Fibroblast of the aortic adventitia (primary cell): ENCODE measurements at places on chromosomes 11 and 22. TPM values are rescaled to one million over a fixed set of nuclear protein-coding genes. Genes with fewer than 3 reads are reported as not detected.

DNA sequence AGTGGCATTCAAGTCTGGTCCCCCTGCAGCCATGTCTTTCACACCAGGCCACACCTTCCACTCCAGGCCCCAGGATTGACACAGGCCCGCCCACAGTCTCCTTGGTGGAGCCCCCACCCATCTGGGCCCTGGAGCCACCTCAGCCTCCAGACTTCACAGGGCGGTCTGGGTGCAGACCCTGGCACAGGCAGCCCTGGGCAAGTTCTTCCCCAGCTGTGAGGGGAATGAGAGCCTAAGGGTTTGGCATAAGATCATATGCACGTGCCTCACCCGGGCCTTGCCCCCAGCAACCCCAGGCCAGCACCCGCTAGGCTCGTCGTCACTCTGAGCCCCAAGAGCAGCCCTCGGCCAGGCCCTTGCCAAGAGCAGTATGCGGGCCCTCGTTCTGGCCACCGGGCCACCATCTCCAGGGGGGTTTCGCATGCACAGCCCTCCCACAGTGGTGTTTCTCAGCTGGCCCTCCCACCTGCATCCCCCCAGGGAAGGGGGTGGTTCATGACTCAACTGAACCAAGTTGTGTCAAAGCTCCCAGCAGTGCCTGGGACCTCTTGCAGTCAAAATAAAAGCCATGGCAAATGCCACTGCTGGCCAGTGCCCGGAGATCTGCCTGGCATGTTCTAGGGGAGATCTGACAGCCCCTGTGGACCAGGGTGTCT, 70.4 kb upstream of the KCNQ1OT1 start:
- DNase-seq = no peak

DNA sequence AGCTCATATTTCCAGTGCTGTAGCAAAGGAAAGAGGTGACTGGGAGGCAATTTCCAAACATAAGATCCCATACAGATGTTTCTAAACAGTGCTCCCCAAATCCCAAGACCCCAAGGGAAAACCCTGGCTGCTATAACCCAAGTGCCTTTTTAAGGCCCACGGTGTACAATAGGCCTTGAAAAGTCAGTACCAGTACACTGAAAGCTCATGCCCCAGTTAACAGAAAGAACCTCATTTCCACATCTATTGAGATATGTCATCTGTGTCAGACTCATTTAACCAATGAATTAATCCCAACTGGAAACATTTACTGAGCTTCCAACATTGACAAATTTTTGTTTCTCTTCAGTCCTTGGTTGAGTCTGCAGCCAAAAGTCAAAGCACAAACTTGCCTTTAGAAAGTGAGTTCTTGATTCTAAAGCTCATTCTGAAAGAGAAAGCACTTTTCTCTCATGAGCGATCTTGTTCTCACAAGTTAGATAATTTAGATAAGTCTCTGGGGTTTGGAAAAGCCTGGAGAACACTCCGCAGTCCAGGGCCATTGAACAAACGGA, 239.8 kb upstream of the ARHGAP20 start:
- DNase-seq = peak; percentile 37

GRCh38 chr22:36900880-36901279, 12.5 kb upstream of the CSF2RB start:
- DNase-seq = peak; percentile 14

MISFA gene
- total RNA-seq = 0.45 and 2.8 TPM in 2 replicates

RASGRP2 gene
- 0.25 TPM in 1 of 2 replicates, not detected in the other for total RNA-seq

CLCF1 gene
- 1.5 and 9.4 TPM in 2 replicates for total RNA-seq
